ENCODE measurements at places on chromosomes 3 and 15.

- DNase-seq, result no peak
These were observed 424.6 kb downstream of the ZBTB20 start for GRCh38 chr3:114722530-114722929.

DNA sequence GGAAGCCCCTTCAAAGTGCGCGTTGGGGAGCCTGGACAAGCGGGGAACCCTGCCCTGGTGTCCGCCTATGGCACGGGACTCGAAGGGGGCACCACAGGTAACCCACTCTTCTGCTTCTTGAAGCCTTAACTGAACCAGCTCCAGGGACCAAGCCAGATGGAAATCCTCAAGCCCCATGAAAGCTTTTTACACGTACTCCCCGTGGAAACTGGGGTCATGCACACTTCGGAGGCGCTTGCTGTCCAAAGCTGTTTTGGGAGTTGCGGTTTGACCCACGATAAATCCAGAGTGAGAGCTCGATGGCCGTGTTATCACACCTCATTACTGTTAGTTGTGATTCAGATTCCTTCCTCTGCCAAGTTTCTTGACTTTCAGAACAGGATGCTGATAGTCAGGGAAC is 47.5 kb downstream of the DNASE1L3 start:
- DNase-seq, result no peak

DNA sequence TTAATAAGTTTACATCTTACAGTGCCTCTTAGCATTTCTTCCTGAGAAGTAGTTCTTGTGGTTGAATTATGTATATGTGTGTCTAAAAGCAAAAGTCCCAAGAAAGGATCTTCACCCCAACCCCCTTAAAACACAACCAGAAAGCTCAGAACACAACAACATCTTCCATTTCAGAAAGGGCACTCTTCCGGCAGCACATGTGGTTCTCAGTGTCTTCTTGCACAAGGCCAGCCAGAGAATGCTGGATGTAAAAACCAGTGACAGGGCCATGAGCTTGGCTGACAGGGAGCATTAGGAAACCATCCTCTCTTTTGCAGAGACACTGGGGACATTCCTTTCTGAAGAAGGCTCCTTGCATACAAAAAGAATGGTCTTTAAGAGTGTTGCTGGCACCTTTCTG is 45.0 kb downstream of the EEFSEC start:
- no peak for DNase-seq

DNA sequence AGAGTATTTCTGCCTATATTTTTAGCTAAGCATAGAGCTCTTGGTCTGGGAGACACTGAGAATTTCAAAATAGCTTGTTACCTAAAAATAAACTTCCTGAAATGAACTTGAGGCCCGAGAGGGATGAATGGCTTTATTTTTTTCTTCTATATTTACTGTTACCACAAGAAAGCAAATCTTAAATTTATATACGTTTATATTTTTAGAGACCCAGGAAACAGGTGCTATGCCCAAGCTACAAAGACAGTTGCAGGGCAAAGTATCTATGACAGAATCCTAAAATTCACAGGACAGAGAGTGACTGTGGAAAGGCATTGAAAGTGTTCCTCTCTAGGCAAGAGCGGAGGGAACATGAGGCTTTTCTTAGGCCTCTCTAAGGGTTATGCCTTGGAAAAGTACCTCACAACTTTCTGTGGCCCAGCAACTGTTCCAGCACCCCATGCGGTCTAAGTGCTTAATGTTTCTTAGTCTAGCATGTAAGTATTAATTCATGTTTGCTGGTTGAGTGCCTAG is 36.5 kb downstream of the TGFBR2 start:
- DNase-seq, result no peak

GRCh38 chr3:66066963-66067617 is 28.4 kb upstream of the MAGI1 start:
- no peak for DNase-seq

- no peak for DNase-seq
These were observed 17.4 kb upstream of the MFGE8 start for GRCh38 chr15:88930579-88930978.

DNA sequence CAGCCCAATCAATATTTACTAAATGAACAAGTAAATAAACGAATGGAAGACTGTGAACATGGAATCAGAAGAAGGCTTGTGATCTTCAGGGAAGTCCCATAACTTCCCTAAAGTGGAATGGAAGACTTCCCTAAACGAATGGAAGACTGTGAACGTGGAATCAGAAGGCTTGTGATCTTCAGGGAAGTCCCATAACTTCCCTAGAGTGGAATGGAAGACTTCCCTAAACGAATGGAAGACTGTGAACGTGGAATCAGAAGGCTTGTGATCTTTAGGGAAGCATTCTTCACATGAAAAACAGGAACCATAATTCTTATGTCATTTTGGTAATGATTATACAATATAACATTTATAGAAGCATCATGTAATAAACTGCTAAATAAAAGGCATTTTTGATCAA is 38.8 kb downstream of the EOGT start:
- no peak for DNase-seq

All from glutamatergic neuron (in vitro differentiated cells).